ENCODE measurements at places on chromosomes 5 and 9.

DNA sequence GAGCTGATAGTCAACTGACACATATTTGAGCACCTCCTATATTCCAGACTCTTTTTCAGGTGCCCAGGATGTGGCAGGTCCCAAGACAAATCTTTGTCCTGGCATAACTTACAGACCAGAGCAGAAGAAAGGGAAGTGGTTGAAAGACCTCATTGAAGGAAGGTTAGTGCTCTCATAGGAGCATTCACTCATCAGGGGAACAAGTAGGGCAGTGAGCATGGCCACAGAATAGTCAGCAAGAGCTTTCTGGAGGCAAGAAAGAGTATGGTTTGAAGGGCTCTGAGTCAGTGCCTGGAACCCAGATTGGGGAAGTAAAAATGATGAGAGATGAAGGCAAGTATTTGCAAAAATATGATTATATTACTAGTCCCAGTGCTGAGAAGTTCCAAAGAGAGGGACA is 25.0 kb upstream of the ERMP1 start:
- ATAC-seq: no peak

GRCh38 chr5:55575815-55576583 is 41.2 kb upstream of the PLPP1 start:
- ATAC-seq: no peak

GRCh38 chr5:35938568-35939227 is at the start of gene CAPSL:
TSS of gene CAPSL (minus strand) at chr5:35938622. CDS start at chr5:35921120, 17,502 bp downstream.
- peak; percentile 42 for ATAC-seq

GRCh38 chr9:68728731-68729130 is 23.7 kb downstream of the PIP5K1B start:
- ATAC-seq: no peak

DNA sequence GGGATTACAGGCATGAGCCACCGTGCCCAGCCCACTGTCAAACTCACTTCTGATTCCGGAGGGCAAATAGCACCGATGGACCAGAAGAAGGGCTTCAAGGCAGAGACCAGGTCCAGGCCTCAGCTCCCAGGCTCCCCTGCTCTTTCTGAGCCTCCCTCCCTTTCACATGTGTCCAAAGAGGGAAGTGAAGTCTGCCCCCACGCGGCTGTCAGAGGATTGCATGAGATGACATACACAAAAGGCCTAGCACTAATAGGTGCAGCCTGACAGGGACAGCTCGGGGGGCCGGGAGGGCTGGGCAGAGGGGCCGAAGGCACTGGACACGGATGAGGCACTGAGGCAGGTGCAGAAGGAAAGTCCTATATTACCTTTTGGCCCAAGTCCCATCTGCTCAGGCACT is 16.1 kb downstream of the FBP1 start:
- no peak for ATAC-seq

- ATAC-seq: no peak
These were observed 786 bp upstream of the TSSK1B start for GRCh38 chr5:113435575-113435974.

GRCh38 chr9:33489066-33489465 is 15.3 kb upstream of the NOL6 start:
- ATAC-seq: no peak

DNA sequence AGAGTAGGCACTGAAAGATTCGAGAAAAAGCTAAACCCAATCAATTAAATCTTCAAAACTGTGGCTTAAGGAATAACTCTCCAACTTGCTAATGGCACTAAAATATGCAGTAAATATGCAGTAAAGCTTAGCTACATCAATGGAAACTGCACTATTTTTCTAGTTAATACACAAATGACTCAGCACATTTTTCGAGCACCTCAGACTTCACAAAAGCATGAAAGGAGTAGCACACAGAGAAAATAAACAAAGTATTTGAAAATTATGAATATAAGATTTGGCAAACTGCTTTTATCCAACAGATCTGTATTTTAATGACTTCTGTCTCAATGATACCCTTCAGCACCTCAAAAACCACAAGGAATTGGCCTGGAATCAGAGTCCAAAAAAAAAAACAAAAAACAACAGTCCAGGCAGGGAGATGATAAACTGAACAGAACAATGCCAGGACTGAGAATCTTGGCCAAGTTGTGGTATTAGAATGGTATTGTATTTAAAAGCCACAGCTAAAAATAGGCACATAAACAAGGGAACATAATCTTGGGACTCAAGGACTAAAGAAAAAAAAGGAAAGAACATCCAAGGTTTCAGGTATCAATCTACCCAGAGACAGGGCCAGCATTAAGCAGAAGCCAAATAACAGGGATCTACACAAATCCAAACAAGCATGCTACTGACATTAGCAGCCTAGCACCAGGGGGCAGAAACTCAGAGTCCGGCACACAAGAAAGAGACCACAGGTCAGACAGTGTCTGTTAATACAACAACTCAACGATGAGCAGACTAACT is 21.4 kb downstream of the TMEM245 start:
- peak; percentile 76 for ATAC-seq

GRCh38 chr9:121840838-121841760 is 189.7 kb downstream of the DAB2IP start:
- no peak for ATAC-seq

DNA sequence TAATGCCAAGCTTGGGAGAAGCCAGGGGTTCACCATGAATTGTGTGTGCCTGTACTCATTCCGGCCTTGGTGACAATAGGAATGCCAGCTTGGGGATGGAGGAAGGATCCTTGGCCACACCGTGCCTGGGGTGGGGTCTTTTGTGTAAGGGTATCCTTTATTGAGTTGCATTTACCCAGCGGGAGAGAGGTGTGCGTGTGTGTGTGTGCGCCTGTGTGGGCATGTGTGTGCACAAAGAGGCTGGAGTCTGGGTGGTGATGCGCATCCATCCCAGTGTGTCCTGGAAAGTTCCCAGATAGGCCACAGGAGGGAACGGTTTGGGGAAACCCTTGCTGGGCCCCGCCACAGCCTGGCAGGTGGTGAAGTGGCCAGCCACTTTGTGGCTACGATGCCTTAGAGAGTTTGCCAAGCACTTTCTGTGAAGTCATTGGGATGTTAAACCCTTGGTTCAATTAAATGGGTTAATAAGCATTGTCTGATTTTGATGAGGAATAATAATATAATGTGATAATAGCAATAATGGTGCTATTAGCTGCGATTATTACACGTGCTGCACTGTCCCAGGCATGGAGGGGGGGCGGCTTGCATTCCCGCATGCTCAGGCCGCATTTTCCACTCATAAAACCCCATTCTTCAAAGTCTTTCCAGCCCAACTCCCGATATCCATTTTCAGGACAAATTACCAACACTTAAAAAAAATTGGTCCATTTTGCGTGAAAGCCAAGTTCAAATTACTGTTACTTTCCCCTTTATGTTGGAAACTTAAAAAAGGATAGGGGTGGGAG is 13.7 kb downstream of the PITX1 start:
- peak; percentile 33 for ATAC-seq

DNA sequence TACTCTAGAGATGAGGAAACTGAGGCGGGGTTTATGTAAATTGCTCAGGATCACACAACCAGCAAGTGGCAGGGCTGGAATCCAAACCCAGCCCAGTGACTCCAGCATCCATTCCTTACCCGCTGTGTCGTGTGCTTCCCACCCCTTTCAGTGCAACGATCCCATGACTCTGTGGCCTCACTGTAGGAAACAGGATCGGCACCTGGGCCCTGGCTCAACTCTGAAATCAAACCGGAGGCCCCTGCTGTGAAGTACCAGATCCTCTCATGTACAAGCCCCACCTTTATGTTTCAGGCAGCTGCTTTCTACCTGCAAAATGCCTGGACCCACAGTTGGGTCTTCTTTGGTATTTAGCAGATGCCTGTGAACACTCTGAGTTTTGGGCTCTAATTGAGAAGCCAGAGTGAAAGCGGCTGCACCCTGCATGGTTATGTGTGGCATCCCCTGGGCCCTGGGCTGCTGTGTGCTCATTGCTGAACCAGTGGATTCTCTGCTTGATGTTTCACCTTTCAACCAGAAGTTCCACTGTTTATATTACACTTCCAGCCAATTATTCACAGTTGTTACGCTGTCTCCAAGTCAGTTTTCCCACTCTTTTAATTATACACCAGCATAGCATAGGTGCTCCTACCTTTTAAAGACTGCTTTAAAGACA is 36.7 kb downstream of the ABLIM3 start:
- ATAC-seq: no peak

GRCh38 chr5:67147760-67148159 is 48.8 kb downstream of the CD180 start:
- peak; percentile 96 for ATAC-seq

GRCh38 chr9:134393582-134394280 is 67.5 kb downstream of the RXRA start:
- no peak for ATAC-seq

Measured in motor neuron (in vitro differentiated cells).